ENCODE measurements at places on chromosomes 2 and 18.
A peak's percentile ranks its signal among the peaks of the same experiment; 100 is the strongest.

DNA sequence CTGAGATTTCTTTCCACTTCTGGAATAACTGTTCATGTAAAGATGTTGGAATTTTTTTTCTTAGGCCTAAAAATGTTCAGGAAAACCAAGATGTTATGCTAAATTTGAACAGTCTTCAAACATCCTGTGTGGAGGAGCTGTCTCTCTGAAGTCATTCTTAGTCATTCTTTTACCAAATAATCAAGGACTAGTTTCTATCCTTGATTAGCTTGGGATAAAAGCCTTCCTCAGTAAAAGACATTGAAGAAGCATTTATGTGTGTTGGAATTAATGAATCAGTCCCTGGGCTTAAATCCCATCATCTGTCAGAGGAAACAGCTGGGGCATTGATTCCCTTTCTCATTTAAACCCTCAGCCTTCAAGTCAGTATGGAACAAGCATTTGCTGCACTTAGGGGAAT lies 300.1 kb upstream of the NXPH2 start:
- no peak for DNase-seq

GRCh38 chr2:220270481-220271070 lies 643.1 kb downstream of the SLC4A3 start:
- no peak for DNase-seq

GRCh38 chr2:95342556-95343320 lies 45.6 kb downstream of the KCNIP3 start:
- DNase-seq: no peak

GRCh38 chr2:39188960-39189494 lies 54.7 kb downstream of the CDKL4 start:
- DNase-seq: no peak

- no peak for DNase-seq
Measured at GRCh38 chr2:158922601-158923000, 45.8 kb upstream of the TANC1 start.

GRCh38 chr2:118059919-118060478 lies 28.3 kb upstream of the INSIG2 start:
- no peak for DNase-seq

DNA sequence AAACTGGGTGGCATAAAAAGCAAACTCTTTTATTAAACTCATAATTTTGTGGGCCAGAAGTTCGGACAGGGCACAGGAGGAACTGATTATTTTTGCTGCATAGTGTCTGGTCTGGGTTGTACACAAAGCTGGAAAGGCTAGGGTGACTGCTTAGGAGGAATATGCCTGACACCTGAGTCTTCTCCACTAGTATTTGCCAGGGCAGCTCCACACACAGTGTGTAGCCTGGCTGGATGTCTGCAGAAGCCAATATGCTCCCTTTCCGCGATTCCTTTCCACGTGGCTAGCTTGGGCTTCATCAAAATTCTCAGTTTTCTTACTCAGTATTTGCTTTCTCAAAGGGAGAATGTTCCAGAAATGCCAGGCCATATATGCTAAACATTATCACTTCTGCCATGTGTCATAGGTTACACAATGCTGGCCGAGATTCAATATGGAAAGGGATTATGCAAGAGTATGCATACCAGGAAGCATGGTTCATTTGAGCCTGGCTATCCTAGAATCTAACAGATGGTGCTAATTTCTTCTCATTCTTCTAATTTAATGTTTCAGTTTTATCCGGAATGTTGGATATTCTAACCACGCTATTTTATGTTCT lies 142.7 kb upstream of the DOK6 start:
- peak; percentile 50 for DNase-seq

DNA sequence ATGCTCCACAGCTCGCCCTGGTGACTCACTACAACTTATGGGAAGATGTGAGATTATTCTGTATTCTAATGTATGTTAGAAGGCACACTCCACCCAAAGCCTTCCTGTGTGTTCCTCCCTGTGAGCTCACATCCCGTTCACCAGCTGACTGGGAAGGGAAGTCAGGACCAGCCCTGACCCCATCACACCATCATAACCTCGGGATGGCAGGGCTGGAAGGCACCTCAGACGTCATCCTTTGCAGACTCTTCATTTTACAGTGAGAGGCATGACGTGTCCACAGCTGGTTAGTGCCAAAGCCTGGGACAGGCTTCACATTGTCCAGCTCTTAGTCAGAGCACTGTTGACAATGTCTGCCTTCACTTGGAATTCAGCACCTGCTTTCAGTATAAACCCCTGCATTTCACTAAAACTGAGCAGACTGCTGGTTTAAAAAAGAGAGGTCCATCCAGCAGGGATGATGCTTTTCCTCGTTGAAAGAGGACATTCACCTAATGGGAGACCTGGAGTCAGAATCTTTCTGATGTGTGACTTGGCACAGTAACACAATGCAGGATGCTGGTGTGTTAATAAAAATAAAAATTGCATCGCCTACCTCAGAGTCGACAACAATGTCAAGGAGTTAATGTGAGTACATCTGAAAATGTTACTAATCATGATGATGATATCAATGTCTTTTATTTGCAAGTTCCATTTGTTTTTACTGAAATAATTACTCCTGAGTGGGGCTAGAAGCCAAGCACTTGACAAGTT lies 418.0 kb upstream of the TNP1 start:
- DNase-seq: no peak

DNA sequence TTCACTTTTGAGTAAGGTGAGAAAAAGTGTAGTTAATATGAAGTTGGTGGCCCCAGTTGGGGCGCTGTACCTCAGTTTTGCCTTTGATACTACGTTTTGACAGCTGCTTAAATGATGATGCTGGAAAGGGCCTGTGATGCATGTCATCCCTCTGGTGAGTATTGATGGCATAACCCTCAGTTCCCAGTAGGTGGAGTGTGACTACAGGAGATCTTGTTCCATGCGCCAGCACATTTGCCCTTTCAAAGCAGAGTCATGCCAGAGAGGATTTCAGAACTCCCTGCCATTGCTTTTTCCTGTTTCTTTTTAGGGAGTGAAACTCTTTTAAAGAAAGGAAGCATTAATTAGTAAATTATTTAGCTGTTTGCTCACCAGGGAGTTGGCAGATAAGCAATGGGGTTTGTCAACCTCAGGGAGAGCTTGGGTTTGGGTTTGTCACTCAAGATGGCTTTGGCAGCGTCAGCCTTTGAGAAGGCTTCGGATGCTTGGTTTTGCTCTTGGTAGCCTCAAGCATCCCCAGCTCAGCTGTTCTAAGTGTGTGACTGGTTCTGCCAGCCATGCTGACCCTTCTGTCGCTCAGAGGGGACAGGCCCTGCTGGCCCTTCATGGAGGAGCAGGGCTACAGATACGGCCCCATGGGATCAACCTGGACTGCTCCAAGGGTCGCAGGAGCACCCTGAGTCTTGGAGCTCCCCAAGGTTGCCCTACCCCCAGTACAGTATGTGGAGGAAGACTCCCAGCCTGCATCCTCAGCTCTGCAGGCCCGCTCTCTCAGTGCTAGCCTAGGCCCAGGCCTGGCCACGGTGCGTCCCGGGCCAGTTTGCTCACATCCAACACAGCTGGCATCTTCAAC lies 29.1 kb downstream of the ARMC9 start:
- DNase-seq: peak; percentile 82

- DNase-seq: no peak
Measured at GRCh38 chr2:95041060-95041823, 15.7 kb downstream of the MAL start.

- DNase-seq: no peak
Measured at GRCh38 chr2:194815475-194815874, 841.6 kb upstream of the SLC39A10 start.

- no peak for DNase-seq
Measured at GRCh38 chr2:64506686-64507085, 17.4 kb upstream of the AFTPH start.

DNA sequence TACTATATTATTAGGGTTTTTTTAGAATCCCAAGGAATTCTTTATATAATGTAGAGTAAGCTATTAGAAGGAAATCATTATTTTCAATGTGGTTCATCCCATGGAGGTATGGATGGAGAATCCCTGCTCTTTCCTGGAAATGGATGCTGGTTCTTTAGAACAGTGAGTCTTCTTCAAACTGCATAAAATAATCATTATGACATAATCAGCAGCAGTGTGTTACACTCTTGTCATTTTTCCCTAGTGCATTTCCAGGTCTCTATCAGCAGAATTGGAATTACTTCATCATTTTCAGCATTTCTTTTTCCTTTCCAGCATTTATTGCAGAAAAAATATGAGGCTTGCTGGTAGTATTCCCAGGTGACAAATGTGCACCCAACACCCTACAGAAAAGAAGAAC lies 168.1 kb downstream of the ETAA1 start:
- no peak for DNase-seq

- DNase-seq: no peak
Measured at GRCh38 chr2:27710640-27711430, 47.1 kb downstream of the SLC4A1AP start.

- DNase-seq: no peak
Measured at GRCh38 chr2:122172812-122173211, 417.4 kb downstream of the TSN start.

DNA sequence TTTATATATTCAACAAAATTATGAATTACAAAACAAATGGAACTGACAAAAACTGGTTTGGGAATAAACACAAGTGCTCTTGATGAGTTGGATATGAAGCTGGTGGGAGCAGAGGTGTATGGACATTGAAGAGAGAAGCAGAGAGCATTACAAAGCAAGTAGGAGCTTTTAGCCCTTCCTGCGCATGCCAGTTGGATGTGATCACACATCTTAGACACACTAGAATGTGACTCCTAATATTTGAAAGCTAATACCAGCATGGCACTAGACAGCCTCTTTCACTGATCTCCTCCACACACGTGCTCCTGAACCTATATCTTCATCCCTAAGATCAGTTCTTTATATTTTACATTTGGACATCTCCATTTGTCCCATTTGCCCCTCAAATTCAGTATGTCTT lies 298.1 kb downstream of the MTX2 start:
- no peak for DNase-seq

- DNase-seq: no peak
Measured at GRCh38 chr2:105746177-105747080, 1.7 kb downstream of the NCK2 start.

- DNase-seq: peak; percentile 57
Measured at GRCh38 chr2:120914839-120915521, 179.3 kb downstream of the GLI2 start.

DNA sequence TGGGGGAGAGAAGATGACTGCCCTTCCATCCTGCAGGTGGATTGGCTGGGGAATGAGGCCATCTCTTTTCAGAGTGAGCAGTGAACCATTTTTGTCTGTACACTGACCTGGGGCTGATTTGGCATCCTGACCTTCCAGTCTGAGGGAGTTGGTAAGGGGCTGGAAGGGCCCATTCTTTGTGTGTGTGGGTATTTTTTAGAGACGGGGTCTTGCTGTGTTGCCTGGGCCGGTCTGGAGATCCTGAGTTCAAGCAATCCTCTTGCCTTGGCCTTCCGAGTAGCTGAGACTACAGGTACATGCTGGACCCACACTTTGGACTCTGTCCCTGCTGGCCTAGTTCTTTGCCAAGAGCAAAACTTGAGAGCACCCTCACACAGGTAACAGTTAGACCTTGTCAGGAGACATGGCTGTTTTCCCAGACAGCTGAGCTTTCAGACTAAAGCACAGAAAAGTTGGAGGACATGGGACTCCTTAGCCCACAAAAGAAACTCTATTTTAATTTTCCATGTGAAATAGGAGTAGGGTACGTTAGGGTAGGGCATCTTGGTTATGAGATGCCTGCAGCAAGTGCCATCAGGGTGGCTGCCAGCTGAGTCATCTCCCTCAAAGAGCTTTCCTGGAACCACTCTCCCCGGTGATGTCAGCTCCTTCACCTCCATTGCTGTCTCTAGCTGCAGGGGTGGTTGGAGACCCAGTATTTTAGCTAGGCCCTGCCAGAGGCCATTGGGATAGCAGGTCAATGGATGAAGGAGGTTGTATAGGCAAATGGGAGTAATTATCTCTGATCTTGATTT lies 60.7 kb downstream of the DGKD start:
- no peak for DNase-seq

DNA sequence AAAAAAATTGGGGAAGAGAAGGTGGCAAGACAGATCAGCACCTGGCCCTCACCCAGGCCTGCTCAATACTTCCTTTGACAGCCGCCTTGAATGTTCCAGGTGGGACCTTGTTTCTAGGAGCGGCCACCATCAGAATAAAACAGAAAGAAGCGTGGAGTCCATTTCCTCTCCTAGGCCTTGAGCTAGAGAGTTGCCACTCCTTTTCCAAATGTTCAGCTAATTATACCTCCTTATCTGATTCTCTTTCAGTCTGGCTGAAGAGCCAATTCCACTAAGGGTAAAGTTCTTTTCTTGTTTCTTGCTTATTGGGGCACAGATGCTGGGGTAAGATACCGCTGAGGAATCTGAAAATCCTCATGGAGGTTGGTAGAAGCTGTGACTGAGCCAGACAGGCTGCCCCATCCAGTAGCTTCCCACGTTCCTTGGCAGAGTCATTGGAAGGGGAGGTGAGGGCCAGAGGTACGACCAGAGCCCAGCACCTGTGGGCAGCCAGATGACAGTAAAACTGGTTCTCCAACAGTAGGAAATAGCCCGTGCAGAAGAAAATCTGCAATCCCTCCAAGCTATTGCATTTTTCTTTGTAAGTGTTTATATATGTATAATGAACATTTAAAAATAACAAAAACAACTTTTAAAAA lies 51.5 kb downstream of the PLB1 start:
- DNase-seq: no peak

Data from OCI-M1 (cell line).